ENCODE measurements at places on chromosomes 12 and 14.

- no peak for DNase-seq
Measured at GRCh38 chr14:21668377-21668776, 5.2 kb downstream of the OR4E1 start.

DNA sequence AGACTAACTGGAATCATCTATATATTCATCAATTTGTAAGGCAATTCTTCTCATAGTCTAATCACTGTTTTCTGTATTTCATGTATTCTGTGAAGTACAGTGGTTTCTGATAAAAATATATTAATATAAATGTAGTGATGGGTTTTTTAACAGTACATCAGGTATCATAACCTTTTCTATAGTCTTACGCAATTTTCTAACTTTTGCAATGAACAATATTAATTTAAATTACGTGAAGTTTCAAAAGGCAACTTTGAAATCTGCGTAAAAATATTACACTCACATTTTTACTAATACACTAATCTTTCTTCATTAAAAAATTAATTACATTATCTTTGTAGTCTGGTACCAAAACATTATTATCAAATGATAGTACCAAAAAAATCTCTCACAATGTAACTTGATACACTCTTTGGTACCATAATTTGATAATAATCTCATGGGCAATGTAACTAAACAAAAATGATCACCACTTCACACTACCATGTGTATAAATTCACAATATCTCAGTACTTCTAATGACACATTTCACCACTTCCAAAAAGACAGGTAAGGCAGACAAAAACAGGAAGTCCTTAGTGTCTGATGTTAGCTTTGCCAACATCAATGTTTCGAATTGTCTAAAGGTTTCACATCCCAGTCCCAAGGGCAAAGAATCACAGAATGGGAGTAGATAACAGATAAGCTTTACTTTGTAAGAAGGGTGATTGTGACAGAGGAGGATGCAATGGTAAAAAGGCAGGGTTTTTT is 8.7 kb downstream of the DNAI7 start:
- DNase-seq: no peak

GRCh38 chr12:67457778-67458665 is 188.9 kb downstream of the CAND1 start:
- no peak for DNase-seq

DNA sequence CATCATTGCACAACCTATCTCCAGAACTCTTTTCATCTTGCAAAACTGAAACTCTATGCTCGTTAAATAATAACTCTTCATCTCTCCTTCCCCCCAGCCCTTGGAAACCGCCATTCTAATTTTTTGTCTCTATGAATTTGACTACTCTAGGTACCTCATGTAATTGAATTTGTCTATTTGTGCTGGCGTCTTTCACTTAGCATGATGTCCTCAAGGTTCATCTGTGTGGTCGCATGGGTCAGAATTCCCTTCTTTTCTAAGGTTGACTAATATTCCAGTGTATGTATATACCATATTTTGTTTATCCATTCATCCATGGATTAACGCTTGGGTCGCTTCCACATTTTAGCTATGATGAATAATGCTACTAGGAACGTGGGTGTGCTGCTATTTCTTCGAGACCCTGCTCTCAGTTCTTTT is 80.1 kb downstream of the PLXNC1 start:
- DNase-seq: no peak

- DNase-seq: no peak
Measured at GRCh38 chr14:31489691-31490090, 1.9 kb upstream of the GPR33 start.

- DNase-seq: no peak
Measured at GRCh38 chr14:71013551-71014192, 106.4 kb downstream of the PCNX1 start.

DNA sequence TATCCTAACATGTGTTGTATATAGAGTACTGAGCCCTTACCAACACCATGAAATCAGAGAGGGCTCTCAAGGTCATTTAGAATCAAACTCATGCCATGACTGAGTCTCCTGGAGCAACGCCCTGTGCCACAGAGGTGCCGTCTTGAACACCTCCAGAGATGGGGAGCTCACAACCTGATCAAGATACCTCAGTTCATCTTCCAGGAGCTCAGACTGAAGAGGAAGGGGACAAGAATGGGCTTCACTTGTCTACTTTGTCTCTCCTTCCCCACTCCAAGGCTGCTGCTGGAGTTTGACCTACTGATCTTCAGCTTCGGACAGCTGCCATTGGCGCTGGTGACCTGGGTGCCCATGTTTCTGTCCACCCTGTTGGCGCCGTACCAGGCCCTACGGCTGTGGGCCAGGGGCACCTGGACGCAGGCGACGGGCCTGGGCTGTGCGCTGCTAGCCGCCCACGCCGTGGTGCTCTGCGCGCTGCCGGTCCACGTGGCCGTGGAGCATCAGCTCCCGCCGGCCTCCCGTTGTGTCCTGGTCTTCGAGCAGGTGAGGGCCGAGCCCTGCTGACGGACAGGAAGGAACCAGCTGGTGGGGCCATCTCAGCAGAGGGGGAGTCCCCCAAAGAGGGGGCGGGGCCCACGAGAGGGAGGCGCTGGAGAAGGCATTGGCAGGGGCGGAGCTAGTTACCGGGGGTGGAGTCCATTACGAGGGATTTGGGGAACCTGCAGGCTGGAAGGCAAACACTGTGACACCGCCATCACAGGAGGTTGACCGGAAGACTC is 12.0 kb downstream of the SOAT2 start:
- no peak for DNase-seq

DNA sequence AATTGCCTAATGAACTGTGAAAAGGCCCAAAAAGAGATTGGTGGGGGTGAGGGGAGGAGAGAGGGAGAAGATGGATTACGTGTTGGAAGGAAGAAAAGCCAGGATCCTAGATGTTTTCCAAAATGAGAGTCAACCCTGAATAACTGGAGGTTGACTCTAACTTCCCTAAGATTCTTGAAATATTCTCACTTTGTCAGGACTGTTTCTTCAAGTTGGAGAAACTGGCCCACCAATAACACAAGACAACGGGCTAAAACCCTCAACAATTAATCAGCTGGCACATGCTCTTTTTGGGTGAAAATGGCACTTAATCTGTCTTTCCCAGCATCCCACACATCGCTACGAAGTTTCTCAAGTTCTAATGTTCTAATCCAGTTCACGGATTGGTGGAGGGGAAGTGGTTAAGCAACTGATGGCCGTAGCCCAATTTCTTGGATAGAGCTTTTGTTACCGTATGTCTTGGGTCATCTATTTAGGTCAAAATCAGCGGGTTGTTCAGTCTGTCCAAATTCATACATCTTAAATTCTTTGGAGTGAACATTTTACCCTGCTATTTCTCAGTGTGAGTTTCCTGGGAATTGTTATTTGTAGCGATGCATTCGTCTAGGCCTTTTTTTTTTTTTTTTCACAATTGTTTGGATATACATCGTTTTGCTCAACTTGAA is 49.0 kb downstream of the GPHB5 start:
- DNase-seq: no peak

DNA sequence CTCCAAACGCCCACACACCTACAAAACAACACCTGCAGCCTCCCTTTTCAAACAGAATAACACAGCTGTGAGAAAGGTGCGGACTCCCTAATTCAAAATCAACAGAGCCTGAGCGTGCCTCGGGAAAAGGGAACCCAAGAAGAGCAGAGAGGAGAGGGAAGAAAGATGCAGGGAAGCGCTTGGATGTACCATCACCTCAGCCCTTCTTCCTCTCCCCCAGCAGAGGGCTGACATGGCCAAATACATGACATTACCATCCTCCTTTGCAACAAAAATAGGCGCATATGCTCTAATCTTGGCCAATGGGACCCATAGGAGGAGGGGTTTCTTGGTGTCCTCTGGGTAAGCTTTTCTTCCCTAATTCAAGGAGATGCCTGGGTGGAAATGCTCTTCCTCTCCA is 78.0 kb downstream of the CPSF2 start:
- DNase-seq: no peak

DNA sequence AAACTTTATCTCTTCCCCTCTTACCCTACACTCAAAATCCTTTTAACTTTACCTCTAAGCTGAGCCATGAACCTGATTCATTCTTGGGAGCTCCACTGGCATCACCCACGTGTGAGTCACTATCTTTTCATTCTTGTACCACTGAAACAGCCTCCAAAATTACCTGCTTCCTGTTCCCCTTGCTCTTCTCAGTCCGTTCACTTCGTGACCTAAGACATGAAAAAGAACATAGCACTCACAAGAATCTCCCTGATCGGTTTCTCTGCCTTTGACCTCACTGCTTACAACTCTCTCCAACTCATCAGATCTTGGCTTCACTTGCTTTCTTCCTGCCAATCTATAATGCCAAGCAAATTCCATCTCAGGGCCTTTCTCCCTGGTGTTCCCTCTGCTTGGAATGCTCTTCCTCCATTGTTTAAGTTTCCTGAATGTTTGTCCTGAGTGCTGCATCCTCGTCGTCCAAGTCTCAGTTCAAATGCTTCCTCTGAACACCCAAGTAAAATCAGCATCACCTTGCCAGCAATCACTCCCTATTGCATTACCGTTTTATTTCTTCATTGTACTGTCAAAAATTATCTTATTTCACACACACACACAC is 9.2 kb downstream of the GLIPR1 start:
- no peak for DNase-seq

DNA sequence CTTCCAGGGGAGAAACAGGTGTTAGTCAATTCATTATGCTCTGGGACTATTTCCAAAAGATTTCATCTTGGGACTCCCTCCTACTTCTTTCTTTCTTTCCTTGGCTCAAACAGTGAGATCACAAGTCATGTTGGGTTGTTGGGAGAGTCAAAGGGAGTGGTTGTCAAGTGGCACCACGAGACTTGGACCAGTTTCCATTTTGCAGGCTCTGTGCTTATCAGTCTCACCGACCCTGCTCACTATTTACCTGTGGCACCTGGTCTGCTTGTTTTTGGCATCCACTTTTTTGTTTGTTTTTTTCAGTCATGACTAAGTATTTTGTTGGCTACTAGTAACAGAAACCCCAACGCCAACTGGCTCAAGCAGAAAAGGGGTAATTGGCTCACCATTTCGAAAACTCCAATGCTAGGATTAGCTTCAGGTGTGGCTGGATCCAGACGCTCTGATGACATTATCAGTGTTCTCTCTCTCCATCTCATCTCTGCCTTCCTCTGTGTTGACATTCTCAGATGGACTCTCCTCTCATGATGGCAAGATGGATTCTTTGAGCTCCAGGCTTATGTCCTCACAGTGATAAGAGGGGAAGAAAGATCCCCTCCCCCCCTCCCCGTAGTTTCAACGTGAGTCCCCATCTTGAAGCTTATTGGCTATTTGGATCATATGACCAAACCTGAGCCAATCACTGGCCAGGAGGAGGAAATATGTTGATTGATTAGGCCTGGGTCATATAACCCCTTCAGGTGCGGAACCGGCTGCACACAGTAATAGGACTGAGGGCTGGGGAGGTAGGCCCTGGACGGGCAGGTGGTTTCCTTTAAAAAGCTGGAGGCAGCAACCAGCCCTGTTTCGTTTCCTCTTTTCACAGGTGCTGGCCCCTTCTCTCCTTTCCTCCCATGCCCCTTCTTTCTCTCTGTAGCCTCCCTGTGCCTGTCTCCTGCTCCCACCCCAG is 84.2 kb downstream of the AACS start:
- DNase-seq: no peak

GRCh38 chr14:104559028-104559803 is 20.3 kb upstream of the C14orf180 start:
- no peak for DNase-seq

DNA sequence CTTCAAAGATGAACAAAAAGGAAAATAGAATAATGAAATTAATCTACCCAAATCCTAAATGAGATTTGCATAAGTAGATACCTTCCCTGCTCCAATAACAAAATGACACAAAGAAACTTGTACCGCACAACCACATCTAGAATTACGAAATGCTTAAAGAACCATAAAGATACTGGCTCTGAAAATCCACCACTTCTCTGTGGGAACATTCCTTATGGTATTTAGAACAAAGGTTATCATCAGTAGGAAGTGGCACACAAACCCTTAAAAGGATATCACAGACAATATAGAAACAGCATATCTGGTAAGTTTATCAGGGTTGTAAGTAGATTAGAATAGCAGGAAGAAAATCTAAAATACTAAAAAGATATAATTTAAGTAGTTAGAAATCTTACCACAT is 11.6 kb downstream of the IAPP start:
- no peak for DNase-seq

GRCh38 chr14:91277546-91278382 is 33.3 kb upstream of the GPR68 start:
- DNase-seq: no peak

DNA sequence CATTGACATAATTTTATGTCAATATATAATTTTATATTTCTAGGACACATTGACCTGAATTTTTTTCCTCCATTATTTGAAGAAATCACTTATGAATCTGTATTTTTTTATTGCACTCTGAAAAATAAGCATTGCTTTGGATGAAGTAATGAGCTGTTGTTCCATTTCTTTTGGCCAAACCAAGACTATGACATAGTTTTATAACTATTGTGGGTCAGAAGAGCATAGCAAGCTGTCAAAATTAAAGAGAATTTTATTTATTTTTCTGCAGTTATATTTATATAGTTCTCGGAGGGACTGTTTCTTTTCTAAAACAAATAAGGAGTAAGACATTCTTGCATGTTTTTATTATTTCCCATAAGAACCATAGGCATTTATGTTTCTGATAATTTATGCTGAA is 8.5 kb downstream of the C12orf75 start:
- DNase-seq: no peak

DNA sequence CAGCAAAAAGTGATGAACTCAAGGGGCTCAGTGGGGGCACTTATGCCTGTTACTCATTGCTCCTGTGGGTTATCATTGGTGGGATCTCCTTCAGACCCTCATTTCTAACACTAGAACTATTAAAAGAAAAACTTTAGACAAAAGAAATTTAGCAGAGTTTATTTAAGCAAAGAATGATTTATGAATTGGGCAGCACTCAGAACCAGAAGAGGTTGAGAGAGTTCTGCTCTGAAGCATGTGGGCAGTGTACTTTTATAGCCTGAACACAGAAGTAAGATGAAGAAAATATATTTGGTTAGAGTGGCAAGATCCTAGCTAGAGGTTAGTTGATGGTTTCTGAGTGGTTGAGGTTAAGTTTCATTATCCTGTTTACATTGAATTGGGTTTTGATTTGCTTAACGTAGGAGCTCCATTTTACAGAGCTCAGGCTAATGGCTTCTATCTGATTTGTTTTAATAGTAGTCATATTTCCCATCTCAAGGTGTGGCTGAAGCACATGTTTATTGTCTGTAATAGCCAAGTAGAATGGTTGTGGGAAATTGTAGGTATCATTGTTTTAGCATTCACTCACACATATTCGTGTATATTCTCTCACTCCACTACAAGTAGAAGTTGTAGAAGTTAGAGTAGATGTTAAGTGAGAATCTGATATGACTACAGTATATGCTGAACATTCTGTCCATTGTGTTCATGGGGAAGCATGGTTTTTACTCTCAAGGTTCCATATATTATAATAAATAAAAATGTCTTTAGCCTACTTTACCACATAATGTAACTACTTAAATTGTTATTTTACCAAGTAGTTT is 27.6 kb downstream of the LEMD3 start:
- no peak for DNase-seq

GRCh38 chr12:3592856-3593625 is 102.0 kb downstream of the PRMT8 start:
- no peak for DNase-seq

All from occipital lobe (tissue), 3 donors.